ENCODE measurements at places on chromosomes 6 and 20. TPM values are rescaled to one million over a fixed set of nuclear protein-coding genes. Genes with fewer than 3 reads are reported as not detected.

PGBD1 gene
- total RNA-seq: 1.6 TPM

MCHR2 gene
- not detected for total RNA-seq

RHAG gene
- not detected for total RNA-seq

ADAT2 gene
- total RNA-seq: 9.4 TPM

RGL2 gene
- 54.9 TPM for total RNA-seq

MYLK2 gene
- total RNA-seq: not detected

NKX2-2 gene
- not detected for total RNA-seq

EDEM2 gene
- 17.5 TPM for total RNA-seq

HECA gene
- total RNA-seq: 29.6 TPM

FOXC1 gene
- total RNA-seq: 2.2 TPM

DNA sequence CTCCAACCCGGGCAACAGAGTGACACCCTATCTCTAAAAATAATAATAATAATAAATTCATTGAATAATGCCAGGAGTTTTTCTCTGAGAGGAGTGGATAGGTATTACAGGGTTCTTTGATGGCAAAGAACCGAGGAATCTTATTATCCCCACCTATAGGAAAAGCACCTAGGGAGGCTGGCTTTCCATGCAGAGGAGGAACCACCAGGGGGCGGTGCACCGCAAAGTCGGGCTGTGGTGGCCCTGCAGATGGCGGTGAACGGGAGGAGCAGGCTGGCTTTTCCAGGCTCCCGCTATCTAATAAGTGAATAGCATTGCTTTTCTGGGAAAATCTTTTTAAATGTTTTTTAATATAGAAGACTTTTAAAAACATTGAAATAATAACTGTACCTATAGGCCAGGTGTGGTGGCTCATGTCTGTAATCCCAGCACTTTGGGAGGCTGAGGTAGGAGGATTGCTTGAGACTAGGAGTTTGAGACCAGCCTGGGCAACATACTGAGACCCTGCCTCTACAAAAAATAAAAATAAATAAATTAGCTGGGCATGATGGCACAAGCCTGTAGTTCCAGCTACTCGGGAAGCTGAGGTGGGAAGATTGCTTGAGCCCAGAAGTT is 864.2 kb downstream of the KIF16B start:
- no peak for DNase-seq

DNA sequence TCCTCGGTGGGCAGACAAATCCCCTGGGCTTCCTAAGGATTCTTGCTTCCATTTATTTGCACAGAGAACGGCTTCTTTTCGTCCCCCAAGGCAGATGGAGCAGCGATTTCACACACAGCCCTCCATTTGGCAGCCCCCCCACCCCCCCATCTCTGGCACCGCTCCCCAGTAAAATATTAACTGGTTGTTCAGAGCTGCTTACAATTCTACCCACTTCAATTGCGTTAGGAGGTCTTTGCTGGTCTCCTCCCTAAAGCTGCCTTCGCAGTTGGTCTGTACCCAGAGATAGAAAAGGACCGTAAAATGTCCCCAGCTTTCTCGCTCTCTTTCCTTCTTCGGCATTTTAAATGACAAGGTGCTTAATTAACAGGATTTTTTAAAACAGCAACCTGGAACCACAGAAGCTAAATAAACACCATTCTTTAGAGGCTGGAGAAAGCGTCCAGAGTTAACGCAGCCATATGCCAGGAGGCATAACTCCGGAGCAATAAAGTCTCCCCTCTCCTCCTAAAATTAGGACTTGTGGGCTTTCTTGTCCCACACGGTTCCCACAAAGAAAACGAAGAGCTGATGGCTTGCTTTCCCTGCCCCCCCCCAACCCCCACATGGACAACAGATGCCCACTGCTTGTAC is 1.7 kb upstream of the ZMYND8 start:
- no peak for DNase-seq

- DNase-seq: no peak
Measured at GRCh38 chr20:62795023-62795761, 1.1 kb upstream of the MRGBP start.

- DNase-seq: no peak
Measured at GRCh38 chr6:43129434-43130194, 41.5 kb upstream of the SRF start.

- no peak for DNase-seq
Measured at GRCh38 chr6:74312081-74312480, 616.1 kb downstream of the CD109 start.

- no peak for DNase-seq
Measured at GRCh38 chr6:157075549-157076450, 247.5 kb downstream of the TMEM242 start.

DNA sequence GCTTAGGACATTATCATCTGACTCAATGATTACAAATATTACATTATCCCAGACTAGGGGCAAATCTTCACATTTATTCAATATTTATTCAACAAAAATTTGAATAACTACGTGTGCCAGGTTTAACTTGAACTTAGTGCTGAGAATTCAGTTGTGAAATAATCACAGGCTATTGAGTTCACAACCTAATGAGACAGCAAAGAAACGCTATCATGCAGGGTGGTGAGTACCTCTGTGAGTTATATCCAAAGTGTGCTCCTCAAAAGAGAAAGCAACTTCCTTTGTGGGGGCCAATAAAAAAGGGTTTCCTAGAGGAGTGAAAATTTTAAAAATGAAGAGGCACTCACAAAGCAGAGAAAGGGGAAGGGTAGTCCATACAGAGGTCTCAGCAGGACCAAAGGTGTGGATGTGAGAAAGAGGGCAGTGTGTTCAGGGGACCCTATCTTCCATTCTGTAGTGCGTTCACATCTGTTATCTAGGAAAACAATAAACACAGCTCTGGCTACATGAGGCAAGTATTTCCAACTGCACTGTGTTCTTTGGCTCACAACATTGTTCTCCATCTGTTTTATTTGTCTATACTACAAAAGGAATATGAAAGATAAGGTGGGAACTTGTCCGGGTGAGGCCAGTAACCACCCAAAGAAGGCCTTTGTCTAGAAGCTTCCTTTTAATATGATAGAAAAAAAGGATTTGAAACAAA is 155.4 kb upstream of the MARCKS start:
- no peak for DNase-seq

- no peak for DNase-seq
Measured at GRCh38 chr20:50163570-50164317, 10.2 kb upstream of the PEDS1 start.

- DNase-seq: no peak
Measured at GRCh38 chr6:3456395-3456897, 404 bp downstream of the SLC22A23 start.

- no peak for DNase-seq
Measured at GRCh38 chr20:54068495-54068894, 1.9 kb downstream of the BCAS1 start.

DNA sequence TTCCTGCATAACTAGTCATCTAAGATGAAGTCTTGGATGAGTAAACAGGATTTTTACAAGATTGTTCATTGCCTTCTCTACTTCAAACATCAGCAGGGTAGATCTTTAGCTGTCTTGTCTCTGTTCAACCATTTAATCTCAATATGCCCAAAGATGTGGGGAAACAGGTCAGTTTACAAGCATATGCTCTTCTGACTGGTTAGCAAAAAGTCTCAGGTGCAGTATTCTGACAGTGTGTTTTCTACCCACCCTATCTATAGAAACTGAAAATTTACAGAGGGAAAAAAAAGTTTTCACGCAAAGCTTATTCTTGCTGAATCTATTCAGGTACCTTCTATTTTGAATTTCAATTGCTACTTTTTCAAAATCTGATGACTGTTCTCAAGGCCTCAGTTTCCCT is 29.0 kb downstream of the MAP3K5 start:
- DNase-seq: no peak

GRCh38 chr6:24330137-24330732 is 27.6 kb downstream of the DCDC2 start:
- DNase-seq: no peak

- DNase-seq: no peak
Measured at GRCh38 chr20:57638173-57638894, 18.1 kb upstream of the ZBP1 start.

DNA sequence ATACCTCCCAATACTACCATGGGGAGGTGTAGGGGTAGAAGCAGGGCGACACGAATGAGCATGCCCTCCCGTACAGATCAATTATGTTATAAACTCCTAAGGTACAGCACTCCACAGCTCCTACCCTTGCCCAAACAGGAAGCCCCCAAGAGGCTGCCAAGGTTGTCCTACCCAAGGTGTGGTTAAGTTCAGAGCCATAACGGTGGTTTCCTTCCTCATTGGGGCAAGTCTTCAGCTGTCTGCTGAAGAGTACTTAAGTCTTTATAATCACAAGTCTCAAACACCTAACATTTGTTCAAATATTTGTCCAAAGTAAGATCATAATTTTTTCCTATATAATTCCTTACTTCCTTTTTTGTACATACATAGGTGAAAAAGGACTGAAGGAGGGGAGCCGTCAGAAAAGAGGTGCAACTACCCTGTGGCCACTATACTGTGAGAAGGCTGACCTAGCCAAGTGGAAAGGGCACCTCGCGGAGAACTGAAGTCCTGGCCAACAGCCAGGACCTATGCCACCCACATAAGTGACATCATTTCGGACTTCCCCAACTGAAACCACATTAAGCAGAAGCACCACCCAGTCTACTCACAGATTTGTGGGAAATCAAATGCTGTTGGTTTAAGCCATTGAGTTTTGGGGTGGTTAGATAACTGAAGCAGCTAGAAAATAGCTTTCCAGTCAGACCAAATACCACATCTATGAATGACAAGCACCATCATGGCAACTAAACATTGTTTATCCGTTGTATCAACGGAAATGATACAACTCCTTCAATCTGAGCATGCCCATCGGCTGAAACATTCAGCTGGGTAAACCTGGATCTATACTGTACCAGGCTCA is 2.9 kb upstream of the RAB22A start:
- no peak for DNase-seq
